ENCODE measurements at places on chromosomes 13 and 19.

DNA sequence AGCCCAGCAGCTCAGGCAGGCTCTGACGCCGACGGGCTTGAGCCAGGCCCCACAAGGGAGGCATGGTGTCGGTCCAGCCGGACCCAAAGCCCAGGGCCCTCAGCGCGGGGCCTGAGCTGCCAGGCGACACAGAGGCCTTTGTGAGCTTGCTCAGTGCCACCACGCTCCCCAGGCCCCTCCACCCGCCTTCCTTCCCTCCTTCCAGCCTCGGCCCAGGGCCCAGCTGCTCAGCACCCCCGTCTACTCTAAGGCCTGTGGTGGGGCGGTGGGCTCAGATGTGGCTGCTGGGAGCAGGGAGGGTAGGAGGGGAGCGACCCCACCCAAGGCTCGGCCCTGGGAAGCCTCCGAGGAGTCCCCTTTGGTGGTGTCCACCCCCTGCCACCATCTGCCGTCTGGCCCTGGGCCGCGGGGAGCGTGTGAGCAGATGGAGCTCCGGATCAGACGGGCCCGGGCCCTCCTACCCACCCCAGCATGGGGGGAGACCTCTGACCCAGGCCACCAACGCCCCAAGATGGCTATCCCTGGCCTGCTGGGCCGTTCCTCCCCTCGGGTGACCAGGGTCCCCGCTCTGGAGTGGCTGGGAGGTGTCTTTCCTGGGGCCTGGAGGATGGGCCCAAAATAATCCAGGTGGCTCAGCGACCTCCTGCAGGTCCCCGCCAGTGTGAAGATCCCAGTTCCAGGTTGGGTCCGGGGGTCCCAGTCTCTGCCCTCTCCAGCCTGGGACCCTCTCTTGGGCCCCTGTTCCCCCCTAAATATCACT lies 7.8 kb downstream of the ZBTB7A start:
- DNase-seq, result no peak

- DNase-seq, result no peak
Measured at GRCh38 chr19:13339869-13340268, 166.4 kb downstream of the CACNA1A start.

DNA sequence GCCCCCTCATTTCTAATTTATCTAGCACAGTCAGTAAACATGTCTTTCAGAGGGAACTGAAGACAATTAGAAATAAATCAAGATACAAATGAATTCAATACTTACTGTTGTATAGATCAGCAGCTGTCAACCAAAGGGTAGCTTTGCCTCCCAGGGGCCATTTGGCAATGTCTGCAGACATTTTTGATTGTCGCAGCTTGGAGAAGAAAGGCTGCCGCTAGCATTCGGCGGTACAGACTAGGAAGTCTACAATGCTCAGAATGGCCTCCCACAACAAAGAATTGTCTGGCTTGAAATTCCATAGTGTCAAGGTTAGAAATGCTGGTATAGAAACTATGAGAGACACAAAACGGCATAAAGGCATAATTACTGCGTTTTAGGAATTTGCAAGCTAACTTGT lies 91.6 kb downstream of the RGCC start:
- DNase-seq, result no peak

DNA sequence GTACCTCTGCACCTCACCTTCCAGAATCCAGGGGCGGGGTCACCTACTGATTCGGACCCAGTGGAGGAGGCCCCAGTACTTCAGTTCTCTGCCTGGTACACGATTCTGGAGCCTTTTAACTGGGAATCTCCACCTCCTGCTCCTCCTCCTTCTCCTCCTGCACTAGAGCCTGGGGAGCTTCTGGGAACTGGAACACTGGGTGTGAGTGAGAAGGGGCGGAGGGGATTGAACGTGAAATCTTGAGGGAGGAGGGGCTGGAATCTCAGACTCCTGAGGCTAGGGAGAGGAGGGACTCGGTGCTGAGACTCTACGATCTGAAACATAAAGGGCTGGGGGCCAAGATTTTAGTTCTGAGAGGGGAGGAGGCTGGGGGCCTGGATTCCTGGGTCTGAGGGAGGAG lies at the start of gene KLK8:
KLK8 (minus strand) TSS at position 90 of the 400 bp plus-strand sequence. CDS start 437 bp downstream, outside the sequence.
- no peak for DNase-seq

DNA sequence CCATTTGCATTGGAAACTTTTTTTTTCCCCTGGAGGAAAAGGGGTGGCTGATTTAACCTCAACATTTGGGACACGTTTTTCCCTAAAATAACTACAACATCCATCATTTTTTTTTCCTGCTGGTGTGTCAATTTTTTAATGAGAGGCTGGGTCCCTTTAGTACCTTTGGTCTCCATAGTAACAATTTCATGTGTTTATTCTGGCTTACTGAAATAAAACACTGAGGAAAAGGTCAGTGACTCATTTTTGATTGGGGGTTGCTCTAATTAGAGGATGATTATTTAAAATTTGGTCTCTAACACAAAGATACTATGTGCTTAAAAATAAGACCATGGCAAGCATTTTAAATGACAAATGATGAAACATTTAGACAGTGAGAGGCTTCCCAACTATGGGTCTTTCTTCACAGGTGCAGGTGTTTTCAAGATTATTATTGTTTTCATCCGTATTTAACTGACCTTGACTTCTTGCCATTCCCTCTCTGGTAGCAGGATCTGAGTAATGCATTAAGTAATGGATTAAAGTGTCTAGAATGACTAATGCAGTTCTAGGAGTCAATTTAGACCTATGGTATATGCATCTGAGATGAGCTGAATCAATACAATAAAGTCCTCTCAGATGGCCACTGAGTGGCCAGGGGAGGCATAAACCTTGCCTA lies 406.4 kb downstream of the KCNRG start:
- DNase-seq, result no peak

- no peak for DNase-seq
Measured at GRCh38 chr13:73169971-73170370, 111.2 kb downstream of the KLF5 start.

GRCh38 chr19:52734331-52734892 lies 432 bp downstream of the ZNF611 start:
- peak; percentile 54 for DNase-seq

GRCh38 chr19:33143897-33144405 lies 12.0 kb downstream of the WDR88 start:
- peak; percentile 81 for DNase-seq
